Tongue (tissue), 3 donors: ENCODE measurements at places on chromosomes 1 and 21. TPM values are rescaled to one million over a fixed set of nuclear protein-coding genes. Genes with fewer than 3 reads are reported as not detected.

DNA sequence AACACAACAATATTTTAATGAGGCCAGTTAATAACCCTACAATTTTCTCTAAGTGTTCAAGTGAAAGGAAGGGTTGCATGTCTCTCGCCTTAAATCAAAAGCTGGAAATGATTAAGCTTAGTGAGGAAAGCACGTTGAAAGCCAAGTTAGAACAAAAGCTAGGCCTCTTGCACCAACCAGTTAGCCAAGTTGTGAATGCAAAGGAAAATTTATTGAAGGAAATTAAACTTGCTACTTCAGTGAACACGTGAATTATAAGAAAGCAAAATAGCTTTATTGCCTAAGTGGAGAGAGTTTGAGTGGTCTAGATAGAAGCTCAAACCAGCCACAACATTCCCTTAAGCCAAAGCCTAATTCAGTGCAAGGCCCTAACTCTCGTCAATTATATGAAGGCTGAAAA, 135.6 kb downstream of the DUSP10 start:
- no peak for DNase-seq

- DNase-seq = no peak
Measured at GRCh38 chr1:172827841-172828240, 168.9 kb downstream of the FASLG start.

DNA sequence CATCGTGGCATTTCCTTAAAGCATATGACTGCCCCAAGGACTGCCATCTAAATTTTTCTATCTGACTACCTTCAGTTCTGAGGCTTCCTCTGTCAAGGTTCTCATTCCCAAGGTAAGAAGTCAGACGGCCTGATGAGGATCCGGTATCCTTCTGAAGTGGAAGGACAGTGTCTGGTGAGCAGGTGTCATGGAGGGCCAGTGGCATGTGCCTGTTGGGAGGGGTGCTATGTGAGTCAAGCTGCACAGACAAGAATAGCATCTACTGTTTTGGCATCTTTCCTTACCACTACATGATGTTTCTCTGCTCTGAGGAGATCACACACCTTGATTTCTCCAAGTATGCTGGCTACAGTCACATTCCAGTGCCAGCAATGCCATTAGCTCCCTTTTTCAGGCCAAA, 99.6 kb upstream of the RGS1 start:
- peak; percentile 54 for DNase-seq

GRCh38 chr1:230701434-230701833, 12.5 kb downstream of the AGT start:
- DNase-seq = no peak

GRCh38 chr1:198199105-198199504, 42.3 kb downstream of the NEK7 start:
- DNase-seq = no peak

- no peak for DNase-seq
Measured at GRCh38 chr21:44724926-44725325, 13.6 kb upstream of the TSPEAR start.

GRCh38 chr21:43944078-43944633, 68.0 kb upstream of the TRAPPC10 start:
- DNase-seq = no peak

- no peak for DNase-seq
Measured at GRCh38 chr1:76799700-76800099, 67.6 kb upstream of the ST6GALNAC5 start.

- no peak for DNase-seq
Measured at GRCh38 chr1:85616736-85617135, 36.2 kb downstream of the CCN1 start.

DNA sequence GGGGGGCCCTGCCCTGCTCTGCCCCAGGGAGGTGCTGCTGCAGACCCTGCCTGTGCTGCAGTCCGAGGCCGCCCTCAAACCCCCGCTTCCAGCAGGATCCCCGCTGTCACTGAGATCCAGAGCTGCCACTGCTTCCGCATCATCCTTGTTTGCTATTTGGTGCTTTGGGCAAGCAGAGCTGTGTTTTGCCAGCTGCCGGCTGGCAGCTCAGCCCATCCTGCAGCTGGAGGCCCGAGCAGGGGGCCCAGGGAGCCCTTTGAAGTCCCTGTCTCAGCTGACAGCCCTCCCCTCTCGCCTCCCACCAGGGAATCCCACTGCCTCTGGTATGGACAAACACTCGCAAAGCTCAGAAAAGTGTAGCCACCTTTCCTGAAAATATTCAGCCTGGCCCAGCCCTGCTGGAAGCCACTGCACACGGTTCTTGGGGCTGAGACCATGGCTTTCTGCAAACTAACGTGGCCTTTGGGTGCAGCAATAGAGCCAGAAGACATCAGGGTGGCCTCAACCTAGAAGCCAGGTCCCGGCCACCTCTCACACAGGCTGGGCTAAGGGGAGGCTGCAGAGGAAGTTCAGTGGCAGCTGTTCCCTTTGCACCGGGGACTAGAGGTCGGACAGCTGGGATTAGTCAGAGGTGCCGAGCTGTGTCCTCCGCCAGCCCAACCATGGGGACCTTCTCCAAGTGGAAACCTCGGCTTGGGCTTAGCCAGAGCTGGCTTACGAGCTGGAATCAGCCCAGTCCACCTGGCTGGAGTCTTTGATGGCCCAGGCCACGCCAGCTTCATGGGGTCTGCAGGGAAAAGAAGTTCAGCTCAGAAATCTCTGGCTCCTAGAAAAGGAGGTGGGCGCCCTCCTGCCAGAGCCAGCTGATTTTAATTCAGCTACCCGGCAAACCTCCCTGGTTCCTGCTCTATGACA, 107.1 kb downstream of the SPSB1 start:
- DNase-seq = peak; percentile 77

DNA sequence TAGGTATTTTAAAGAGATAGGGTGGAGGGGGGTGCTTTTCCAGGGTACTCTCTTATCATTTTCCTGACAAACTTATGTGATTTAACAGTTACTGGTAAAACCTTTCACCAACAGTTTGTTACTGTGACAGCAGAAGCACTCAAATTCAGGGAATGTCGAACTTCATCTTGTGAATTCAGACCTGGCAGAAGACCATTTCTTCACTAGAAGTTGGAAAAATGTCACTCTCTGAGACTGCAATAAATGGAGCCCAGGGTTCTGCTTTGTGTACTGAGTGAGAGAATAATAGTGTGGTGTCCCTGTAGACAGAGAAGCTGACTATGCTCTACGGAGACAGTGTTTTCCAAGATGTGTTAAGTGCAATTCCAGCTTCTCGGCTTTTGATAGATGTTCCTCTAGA, 200.2 kb downstream of the ST6GALNAC3 start:
- DNase-seq = no peak

The FAAH gene
- 40.0 TPM for total RNA-seq

The GOLT1A gene
- total RNA-seq = not detected

The SIM2 gene
- total RNA-seq = 14.6 TPM
